ENCODE measurements at places on chromosomes 5 and 9.

DNA sequence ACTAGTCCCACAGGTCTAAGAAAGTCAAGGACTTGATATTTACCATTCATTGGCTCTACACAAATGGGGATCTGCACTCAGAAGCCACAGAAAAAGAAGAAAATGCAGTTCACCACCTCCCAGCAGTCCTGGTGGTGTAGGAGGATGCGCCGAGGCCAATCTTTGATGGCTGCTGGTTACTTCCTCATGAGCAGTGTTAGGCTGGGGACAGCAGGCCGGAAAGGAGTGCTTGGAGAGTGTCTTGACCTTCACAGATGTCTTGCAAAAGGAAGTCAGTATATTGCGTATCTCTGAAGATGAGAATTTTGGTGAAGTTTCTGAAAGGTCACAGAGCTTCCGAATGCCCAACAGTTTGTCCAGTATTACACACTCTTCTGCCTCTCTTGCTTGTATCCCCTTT, 597.0 kb downstream of the EBF1 start:
- DNase-seq: no peak

DNA sequence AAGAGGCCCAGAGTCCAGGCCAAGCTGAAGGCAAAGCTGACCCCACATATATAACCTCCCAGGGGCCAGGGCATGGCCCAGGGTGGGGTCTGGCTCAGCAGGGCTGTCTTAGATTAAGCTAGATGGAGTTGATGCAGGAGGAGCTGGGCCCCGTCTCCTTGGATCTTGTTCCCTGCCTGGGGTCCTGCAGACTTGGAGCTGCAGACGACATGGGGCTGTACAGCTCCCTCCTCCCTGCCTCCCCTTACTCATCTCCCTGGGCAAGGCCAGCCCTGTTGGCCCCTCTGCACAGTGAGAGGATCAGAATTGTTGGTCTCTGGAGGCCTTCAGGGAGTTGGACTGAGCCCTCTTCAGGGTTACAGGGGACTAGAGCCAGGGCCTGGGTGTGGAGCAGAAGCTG, 134.9 kb downstream of the RGS3 start:
- DNase-seq: no peak

GRCh38 chr5:63175850-63176249, 597.2 kb downstream of the LRRC70 start:
- no peak for DNase-seq

DNA sequence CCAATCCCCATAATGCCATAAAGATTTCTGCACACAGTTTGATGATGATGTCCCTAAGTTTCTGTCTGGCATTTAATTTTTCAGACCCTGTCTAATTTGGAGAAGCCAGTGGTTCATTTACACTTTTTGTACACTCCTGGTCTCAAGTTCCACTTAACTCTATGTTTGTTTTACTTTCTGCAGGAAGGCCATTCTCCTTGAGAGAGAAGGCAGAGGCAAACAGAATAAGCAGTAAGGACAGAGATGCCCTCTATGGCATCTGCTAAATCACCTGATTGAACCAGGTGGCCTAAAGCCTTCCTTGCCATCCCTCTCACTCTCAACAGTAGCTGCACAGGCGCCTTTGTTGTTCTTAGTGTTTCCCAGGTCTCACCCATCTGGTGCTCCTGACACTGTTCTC, 86.1 kb upstream of the LRRTM2 start:
- DNase-seq: no peak

DNA sequence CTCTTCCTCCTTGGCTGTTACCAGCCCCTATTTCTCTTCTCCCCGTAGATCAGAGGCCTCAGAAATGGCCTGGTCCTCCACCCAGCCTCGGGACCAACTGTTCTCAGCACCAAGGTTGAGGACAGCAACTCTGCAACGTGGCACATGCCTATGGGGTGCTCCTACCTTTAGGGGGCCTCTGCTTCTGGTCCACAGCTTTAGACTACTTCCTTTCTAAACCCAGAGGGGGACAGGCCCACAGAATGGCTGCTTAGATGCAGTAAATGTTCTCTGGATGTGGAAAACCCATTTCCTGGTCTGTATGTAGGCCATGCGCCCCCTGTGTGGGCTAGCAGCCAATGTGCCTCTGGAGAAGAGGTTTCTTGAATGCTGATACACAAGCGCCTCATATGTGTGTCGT, 68.4 kb downstream of the NRG2 start:
- DNase-seq: no peak

Data from astrocyte of the cerebellum (primary cell).